Activated naive CD4-positive, alpha-beta T cell (primary cell): ENCODE measurements at places on chromosomes 12 and 14.

- no peak for DNase-seq
Measured at GRCh38 chr14:20417250-20418186, 4.2 kb upstream of the TEP1 start.

- no peak for DNase-seq
Measured at GRCh38 chr12:64729909-64730587, 29.2 kb downstream of the GNS start.

GRCh38 chr14:90511795-90512328, 115.0 kb downstream of the CALM1 start:
- no peak for DNase-seq

DNA sequence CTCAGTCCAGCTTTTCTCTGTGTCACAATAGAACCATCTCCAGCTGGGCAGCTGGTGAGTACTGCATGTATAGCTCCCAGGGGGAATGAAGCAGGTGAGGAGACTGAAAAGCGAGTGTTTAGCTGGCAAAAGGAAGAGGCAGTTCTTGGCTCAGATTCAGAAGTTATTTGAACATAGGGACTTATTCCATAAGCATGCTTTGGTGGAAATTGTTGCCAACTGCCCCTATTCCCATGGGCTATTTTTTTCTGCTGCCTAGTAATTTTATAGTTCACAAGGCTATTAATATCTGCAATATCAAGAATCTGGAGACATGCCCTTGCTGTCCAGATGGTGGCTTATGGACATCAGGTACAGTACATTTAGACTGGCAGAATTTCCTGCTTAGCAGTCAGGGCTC, 1112.7 kb downstream of the LRFN5 start:
- DNase-seq, result no peak

- no peak for DNase-seq
Measured at GRCh38 chr14:29930283-29930682, 2.6 kb upstream of the PRKD1 start.

DNA sequence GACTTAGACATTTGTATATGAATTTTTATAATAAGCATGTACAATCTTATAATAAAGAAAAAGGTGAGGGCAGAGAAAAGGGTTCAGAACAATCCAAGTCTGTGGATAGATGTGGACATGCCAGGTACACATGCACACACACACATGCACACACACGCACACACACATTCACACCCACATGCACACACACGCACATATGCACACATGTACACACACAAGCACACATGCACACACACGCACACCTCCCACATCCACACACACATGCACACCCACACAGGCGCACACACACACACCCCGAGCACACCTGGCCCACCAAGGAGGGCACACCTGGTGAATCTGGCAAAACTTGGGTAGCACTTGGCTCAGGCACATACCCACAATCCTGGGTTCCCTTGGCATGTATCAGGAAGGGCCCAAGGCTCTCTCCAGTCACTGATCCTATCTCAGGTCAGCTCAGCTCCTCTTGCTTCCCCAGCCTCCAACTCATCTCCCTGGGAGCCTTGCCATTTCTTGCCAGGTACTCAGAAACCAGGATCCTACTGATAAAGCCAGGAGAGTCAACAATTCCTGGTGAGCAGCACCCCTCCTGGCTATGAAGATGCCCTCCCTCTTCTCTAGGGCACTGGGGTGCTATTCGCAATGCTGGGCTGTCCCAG, 18.6 kb upstream of the TMEM106C start:
- no peak for DNase-seq

DNA sequence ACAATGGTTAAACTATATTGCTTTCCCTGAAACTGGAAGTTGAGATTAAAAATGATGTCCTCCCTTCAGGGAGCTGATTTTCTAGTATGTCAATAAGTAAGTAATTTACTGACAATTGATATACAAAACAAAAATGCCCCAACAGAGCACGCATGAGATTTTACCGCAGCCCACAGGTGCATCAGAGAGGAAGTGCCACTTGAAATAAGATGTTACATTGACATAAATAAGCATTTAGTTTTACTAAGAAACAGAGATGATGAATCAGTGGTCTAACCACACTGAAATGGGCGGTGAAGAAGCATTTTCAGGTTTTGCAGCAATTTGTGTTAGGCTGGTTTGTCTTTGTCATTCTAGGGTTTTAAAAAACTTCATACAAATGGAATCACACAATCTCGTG, 8.8 kb upstream of the CLECL1 start:
- DNase-seq, result no peak

DNA sequence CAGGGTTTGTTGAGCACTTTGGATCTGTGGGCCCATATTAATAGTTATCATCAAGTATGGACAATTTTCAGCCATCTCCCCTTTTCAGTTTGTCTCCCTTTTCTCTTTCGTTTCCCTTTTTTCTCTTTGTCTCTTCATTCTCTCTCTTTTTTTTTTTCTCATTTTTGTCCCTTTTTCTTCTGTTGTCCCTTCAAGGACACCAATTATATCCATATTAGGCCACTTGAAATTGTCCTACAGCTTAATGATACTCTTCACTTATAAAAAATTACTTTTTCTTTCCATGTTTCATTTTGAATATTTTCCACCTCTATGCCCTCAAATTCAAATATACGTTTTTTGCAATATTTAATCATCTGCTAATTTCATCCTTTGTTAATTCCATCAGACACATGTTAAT, 53.3 kb downstream of the MAP4K5 start:
- DNase-seq, result no peak

DNA sequence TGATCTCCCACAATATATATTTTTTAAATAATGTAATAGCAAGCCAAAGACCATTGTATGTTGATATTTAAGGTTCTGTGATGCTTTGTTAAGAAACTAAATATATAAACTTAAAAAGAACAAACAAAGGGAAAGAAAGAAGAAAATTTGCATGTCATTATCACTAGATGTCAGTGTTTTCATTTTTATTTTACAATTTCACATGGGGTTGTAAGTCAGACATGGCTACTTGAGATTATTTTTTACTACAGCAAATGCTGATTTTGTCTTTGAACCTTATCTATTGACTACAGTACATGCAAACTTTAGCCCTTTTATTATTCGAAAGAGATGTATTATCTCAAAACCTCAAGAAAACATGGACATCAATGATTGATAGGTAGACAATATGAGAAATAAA, 36.1 kb downstream of the SLCO1C1 start:
- DNase-seq, result no peak

- DNase-seq, result no peak
Measured at GRCh38 chr14:67411820-67412421, at the start of gene PLEK2. PLEK2 (minus strand) TSS chr14:67412165; CDS start chr14:67412059, 106 bp downstream.

DNA sequence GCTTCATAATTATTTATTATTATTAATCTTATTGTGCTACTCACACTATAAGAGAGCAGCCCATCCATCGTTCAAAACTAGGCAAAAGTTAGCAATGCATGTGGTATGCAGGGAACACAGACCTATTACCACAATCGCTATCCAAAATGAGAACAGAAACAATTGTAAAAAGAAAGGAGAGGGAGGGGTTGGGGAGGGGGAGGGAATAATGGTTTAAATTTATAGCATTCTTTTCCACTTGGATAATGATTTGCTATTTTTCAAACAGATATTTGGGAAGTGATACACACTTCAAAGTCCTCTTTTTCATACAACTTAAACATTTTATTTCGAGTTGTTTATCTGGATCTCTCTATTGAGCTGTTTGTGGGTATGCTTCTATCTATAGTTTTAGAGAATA, 248.6 kb upstream of the SOX5 start:
- DNase-seq, result no peak

GRCh38 chr14:91910196-91910595, 37.3 kb downstream of the FBLN5 start:
- DNase-seq, result no peak

DNA sequence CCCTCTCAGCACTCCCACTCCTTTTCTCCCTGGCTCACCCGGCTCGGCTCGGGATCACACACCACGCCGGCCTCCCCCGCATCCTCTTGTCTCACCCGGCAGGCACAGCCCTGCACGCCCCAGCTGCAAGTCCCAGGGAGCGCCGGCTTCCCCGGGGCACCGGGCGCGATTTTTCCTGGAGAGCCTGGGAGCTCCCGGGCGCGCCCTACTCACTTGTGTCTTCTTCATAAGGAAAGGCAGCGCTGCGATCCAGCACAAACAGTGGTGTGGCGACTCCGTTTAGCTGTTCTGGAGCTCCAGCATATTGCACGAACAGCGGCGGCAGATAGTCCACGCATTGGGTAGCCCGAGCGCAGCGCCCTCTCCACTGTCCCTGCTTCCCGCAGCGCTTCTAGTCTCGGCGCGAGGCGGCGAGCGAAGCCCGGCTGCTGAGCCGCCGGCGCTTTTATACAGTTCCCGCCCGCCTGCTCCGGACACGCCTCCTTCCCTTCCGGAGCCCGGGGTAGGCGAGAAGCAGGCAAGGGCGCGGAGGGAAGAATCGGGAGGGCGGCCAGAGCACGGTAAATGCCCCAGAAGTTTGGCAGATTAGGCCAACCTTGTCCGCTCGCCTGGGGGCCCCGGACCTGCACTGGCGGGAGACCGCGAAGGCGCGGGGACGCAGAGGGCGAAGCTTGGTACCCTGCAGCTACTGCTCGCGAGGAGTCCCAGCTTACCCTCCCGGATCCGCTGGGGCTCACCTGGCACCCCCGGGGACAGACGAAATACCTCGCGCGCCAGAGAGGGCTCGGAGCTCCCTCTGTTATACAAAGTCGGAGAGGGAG, at the start of gene KITLG:
KITLG (minus strand) TSS at position 421 of the 821 bp plus-strand sequence; CDS start at position 228, 193 bp downstream.
- DNase-seq, result no peak

DNA sequence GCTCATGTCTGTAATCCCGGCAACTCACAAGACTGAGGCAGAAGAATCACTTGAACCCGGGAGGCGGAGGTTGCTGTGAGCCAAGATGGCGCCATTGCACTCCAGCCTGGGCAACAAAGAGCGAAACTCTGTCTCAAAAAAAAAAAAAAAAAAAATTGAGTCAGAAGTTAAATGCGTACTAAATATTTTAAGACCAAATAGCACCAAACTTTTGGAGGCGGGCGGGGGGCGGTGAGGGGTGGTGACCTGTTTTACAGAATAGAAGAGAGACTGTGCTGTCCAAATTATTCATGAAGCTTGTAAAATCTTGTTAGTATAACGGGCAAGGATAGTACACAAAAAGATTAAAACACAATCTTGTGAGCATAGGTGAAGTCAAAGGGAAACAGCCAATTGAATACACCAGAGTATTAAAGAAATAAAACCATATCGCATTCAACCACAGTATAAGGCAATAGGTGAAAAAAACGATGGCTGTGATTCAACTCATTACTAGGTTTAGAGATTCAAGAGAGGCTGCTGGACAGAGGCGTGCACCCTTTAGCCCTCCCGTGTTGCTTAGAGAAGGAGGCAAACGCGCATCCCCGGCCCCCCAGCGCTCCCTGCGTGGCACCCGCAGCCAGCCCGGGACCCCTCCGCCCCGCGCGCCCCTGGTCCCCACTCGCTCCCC, 571 bp downstream of the ZNF891 start:
- no peak for DNase-seq

DNA sequence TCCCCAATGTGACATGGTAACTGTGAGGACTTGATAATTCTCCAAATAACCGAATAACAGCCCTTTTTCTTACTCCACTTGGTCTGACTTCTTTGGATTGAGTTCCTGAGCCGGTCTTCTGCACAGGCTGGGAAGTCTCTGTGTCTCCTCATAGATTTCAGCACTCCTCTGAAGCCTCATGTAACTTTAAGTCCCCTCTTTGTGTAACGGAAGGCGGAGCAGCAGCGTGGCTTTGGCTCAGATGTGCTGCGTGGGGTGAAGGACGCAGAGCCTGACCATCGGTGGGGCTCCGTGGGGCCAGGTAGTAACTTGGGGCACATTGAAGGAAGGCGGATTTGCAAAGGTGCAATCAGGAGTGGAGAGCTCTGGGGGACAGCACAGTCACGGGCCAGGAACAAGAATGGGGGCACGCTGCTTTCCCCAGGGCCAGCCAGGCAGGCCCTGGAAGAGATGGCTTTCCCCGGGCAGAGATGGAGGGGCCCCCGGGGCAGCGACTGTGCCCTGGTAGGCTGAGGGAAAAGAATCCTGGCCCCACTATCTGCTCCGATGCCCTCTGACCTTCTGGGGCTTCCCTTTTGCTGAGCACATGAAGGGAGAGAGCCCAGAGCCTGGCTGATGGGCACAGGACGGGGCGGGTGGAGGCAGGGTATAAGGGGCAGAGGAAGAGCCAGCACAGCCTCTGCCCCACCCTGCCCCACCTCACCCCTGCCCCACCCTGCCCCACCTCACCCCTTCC, 56.9 kb downstream of the ADGRD1 start:
- no peak for DNase-seq

GRCh38 chr12:87960566-87960965, 68.6 kb downstream of the C12orf50 start:
- DNase-seq, result no peak

- DNase-seq, result no peak
Measured at GRCh38 chr12:25734529-25735180, 181.6 kb upstream of the LMNTD1 start.

DNA sequence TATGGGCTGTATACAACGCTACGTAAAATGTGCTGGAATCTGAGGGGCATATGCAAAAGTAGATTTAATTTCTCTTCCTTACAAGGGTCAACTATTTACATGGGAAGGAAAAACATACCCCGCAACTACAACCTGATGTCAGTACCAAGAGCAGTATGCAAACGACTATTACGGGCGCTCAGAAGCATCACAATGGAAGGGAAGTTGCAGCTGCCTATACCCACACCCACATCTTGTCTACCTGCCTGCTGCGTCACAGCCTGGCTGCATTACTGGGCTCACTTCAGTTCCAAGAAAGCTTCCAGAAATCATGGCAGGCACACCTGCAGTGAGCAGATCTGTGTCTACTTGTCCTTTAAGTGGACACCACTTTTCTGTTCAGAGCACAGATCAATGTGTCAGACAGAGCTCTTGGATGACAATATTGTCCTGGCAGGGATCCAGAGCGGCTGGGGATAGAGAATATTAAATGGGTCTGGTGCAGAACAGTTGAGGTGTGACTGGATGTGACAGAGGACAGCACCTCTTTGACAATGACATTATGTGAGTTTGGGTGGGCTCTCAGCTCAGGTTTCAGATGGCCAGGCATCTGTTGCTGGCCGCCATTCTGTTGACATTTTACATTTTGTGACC, 41.5 kb upstream of the GNG2 start:
- no peak for DNase-seq

DNA sequence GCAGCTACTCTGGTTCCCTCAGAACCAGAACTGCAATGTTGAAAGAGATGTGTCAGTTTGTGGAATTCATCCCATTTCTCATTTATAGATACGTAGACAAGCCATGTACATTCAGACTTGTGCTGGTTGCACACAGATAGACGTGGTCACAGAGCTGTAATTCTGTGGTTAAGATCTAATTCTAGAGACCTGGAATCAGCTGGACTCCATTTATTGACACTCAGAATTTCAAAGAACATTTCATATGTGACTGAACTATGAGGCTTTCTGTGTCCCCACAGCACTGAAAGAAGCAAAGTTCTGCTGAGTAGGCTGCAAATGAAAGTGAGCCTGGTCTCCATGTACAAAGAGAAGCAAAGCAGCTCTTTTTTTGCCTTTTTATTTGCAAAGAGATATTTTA, 220.2 kb upstream of the NAV3 start:
- no peak for DNase-seq
